ENCODE measurements at places on chromosomes 11 and 22.

DNA sequence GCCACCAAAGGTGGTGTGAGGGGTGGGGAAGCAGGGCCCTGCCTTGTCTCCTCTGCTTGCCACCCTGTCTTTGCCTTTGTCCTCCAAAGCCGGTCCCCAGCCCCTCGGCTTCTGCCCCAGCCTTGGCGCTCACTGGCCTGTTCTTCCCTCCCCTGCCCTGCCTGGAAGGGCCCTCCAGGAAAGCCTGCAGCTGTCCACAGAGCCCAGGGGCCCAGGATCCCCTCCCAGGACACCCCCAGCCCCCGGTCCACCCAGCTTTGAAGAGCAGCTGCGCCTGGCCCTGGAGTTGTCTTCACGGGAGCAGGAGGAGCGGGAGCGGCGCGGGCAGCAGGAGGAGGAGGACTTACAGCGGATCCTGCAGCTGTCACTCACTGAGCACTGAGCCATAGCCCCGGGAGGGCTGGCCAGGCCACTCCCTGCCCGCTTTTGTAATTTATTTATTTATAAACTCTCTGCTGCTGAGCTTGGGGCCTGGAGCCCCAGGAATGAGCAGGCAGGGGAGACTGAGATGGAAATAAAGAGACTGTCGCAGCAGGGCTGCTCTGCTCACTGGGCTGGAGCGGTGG lies 1.3 kb upstream of the SSH3 start:
- no peak for DNase-seq

- DNase-seq: no peak
Measured at GRCh38 chr11:97871816-97872215, 1148.9 kb upstream of the CNTN5 start.

DNA sequence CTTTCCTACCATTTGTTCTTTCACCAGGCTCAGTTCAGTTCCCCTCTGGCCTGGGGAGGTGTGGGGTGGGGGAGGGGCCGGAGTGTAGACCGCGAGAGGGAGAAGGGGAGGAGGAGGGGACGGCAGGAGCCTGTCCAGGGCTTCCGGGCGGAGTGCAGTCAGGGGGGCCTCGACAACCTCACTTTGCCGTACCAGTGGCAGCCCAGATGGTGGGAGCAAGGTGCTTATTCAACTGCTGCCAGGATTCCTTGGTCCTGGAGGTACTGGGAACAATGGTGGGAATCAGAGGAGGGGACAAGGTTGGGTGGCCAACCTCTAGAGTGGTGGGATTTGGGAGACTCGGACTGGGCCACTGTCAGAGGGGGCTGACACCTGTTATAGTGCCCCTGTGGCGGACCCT lies 1.2 kb downstream of the BACE1 start:
- no peak for DNase-seq

DNA sequence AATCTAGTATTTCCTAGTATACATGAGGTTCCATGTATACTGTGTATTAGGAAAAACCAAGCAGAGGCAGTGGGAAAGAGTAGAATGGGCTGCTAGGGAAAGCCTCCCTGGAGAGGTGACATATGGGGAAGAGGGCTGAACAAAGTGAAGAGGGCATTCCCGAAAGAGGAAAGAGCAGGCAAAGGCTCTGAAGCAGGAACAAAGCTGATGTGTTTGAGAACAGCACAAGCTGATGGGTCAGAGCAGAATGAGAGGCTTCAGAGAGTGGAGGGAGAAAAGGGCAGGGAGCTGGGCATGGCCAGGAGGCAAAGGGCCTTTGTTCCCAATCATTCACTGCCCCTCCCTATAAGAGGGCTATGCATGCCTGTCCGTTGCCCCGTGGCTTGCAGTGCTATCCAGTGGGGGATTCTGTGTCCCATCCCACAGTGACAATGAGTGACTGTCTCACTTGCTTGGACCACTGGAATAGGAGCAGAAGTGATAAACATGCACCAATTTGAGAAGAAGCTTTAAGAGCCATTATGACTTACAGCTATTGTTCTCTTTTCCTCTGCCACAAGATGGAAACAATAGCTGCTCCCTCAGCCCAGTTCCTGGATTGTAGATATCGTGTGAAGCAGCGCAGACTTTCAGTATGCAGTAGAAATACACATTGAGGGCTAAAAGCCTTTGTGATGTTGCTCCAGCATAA lies 39.6 kb downstream of the GALNT18 start:
- DNase-seq: no peak

GRCh38 chr22:49099496-49100124 lies 728.1 kb downstream of the BRD1 start:
- DNase-seq: no peak

GRCh38 chr11:112753706-112754105 lies 207.5 kb upstream of the NCAM1 start:
- DNase-seq: no peak

GRCh38 chr22:49197505-49197904 lies 630.2 kb downstream of the BRD1 start:
- DNase-seq: no peak

GRCh38 chr11:134036492-134037045 lies 32.3 kb upstream of the JAM3 start:
- DNase-seq: no peak

DNA sequence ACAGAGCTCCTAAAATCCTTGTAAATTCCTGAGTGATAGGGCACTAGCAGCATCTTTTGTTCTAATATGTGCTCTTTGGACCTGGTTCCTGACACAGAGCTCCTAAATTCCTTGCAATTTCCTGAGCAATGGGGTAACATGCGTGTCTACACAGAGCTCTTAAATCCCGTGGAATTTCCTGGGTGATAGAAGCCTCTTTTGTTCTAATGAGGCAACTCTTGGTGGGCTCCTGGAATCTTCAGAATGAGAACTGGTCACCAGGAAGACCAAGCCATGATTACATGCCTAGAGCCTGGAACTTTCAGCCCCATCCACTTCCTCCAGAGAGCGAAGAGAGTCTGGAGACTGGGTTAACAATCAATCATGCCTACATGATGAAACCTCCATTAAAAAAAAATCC lies 19.0 kb downstream of the RSF1 start:
- DNase-seq: no peak

DNA sequence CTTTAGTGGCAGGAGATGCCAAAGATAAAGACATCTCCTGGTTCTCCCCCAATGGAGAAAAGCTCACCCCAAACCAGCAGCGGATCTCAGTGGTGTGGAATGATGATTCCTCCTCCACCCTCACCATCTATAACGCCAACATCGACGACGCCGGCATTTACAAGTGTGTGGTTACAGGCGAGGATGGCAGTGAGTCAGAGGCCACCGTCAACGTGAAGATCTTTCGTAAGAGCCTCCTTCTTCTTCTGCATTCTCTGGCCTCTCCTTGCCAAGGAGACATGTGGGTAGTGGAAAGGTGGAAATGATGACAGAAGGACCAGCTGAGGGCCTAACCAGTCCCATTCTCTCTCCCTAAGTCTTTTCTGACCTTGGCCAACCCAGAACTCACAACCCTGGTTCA lies 110.1 kb upstream of the TTC12 start:
- DNase-seq: no peak

GRCh38 chr11:126416542-126417090 lies 61.1 kb downstream of the ST3GAL4 start:
- no peak for DNase-seq

GRCh38 chr11:70383664-70384565 lies 14.4 kb upstream of the CTTN start:
- no peak for DNase-seq

DNA sequence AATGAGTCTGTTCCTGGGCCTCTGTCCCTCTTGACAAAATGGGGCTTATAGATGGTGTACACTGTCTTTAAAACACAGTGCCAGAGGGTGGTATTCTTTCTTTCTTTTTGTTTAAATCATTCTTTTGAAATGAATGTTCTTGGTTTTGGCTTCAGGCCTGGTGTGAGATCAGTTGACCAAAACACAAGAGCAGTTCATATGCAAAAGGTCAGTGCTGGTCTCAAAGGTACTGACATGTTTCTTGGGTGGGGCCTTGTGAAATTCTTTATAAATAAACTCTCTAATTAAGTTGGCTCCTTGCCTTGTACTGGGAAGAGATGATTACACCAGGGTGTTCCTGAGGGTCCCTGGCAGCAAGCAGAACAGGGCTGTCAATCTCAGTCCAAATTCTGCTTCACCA lies 110.0 kb downstream of the FBXO7 start:
- no peak for DNase-seq

- no peak for DNase-seq
Measured at GRCh38 chr11:32658639-32659406, 75.2 kb downstream of the EIF3M start.

- DNase-seq: no peak
Measured at GRCh38 chr11:96178049-96178886, 164.7 kb downstream of the MAML2 start.

DNA sequence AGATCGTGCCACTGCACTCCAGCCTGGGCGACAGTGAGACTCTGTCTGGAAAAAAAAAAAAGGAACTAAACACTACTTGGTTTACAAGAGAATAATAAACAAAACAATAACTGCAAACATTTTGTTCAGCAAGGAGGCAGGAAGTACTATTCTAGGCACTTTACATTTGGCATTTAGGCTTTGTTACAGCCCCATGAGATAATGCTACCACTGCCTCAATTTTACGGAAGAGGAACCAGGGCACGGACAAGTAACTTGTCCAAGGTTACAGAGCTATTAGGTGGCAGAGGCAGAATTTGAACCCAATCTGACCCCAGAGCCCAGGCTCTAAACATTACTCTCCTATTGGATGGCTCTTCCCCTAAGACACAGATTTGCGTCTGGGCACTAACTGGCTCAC lies 108.7 kb upstream of the AKIP1 start:
- DNase-seq: no peak

- no peak for DNase-seq
Measured at GRCh38 chr11:14499178-14499559, 442 bp downstream of the COPB1 start.

DNA sequence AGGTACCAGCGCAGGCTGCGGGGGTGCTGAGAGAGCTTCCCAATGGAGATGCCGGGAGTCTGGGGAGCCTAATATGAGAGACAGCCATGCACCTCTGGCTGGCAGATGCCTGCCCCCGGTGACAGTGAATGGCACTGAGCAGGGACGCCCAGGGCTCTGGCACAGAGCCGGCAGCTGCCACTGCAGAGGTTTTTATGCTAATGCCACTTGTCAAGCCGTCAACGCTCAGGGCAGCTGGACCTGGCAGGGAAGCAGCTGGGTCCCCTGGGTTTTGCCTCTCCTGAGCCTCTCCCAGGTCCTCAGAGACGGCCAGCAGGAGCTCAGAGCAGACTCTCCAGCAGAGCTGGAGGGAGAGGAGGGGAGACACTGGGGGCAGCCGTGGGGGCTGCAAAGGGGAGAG lies 573.6 kb downstream of the BUD13 start:
- DNase-seq: peak; percentile 45

GRCh38 chr11:46710821-46711269 lies 8.2 kb upstream of the F2 start:
- no peak for DNase-seq

DNA sequence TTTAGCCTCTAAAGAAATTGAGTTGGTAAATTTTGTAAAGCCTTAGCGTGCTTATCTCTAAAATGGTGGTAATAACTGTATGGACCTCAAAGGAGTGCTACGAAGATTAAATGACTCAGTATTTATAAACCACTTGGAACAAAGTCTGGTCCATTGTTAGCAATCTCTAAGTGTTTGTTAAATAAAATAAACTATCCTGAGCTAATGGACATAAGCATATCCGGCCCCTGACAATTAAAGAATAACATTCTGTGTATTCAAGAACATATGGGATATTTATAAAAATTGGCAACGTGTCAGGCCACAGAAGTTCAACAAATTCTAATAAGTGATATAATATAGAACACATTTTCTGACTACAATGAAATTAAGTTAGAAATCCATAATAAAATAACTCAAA lies 71.0 kb downstream of the MYEOV start:
- DNase-seq: no peak

DNA sequence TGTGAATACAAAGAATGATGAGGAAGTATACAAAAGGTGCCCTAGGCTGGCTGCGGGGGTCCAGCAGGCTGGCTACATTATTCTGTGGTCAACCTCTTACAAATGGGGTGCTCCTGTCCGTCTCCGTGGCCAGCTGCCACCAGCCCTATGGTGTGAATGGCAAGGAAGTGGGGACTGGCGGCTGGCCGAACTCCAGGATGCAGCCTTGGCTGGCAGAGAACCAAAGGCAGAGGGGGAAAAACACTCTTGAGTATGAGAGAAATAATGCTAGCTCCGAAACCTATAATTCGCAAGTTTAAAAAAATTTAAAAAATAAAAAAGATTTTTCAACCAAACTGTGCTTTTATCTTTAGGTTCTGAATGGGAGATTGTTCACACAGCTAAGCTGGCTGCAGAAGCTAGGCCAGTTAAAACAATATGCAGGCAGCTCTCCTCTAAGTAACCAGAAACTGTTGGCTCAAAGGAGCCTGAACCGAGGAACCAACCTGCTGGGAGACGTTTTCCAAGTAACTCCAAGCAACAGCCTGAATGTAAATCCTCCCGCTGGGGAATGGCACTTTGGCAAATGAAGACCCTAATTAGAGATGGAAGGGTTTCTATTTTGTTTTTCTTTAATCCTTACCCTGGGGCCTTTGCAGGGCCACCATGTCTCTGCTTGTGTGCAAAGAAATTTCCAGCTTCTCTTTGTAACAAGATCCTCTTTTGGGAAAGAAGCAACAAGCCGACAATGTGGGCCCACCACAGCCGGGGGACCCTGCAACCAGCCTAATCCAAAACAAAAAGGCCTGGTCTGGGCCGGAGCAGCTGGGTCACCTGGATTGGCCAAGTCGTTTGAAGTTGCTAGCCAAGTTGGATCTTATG lies 50.2 kb downstream of the C22orf31 start:
- no peak for DNase-seq

GRCh38 chr11:45304992-45305335 lies 18.8 kb upstream of the SYT13 start:
- no peak for DNase-seq

DNA sequence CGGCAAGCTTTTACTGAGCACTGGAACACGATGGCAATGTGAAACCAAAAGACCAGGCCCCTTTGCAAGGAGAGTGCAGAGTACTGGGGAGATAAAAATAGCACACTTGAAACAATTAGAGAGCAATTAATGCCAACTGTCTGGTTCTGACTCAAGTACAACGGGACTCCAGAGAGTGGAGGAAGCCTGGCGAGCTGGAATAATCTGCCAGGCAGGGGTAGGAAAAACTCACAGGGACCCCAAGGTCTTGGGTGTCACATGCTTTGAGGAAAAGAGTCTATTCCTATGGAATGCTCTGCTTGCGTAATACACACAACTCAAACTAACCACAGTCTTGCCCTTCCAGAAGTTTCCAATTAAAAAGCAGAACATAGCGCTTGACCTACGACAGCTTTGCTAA lies 113.0 kb upstream of the CLMP start:
- DNase-seq: peak; percentile 92

- DNase-seq: no peak
Measured at GRCh38 chr11:1847006-1847735, 5.7 kb upstream of the LSP1 start.

- DNase-seq: no peak
Measured at GRCh38 chr11:33452836-33453624, 195.8 kb downstream of the HIPK3 start.

DNA sequence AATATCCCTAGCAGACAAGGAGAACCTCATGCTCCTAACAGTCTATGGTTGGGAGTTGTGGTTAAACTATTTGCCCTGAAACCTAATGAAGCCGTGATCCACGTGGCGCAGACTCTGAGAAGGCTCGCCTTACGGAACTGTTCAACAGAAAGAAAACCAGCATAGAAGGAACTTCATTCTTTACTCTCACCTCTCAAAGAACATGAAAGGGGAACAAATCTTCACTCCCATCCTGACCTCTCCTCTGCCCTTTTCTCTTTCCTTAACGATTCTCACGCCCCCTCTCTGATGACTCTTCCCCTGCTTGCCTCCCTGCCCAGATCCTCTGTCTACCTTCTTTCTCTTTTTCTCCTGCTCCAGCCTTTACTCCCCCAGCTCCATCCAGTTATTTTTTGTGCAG lies 54.2 kb downstream of the IRAG1 start:
- DNase-seq: no peak

Measured in NCI-H1417 treated with DMSO at 0.1 percent for 48 hours (cell line).